CD8-positive, alpha-beta memory T cell (primary cell): ENCODE measurements at places on chromosomes 6 and 20. TPM values are rescaled to one million over a fixed set of nuclear protein-coding genes. Genes with fewer than 3 reads are reported as not detected.

DNA sequence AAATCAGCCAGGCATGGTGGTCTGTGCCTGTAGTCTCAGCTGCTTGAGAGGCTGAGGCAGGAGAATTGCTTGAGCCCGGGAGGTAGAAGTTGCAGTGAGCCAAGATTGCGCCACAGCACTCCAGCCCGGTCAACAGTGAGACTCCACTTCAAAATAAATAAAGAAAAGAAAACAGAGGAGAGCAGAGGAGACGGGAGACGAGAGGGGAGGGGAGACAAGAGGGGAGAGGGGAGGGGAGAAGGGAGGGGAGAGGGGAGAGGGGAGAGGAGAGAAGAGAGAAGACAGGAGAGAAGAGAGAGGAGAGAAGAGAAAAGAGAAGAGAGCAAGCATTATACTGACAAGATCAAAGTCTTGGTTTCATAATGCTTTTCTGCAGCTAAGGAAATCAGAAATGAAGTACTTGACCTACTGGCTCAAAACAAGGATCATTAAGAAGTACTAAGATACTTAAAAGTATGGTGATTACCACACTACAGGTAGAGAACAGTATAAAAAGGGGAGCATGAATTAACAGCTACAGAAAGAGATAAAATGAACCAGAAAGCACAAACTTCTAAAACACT lies 30.5 kb downstream of the FAM8A1 start:
- DNase-seq = no peak

- DNase-seq = no peak
Measured at GRCh38 chr20:36541227-36541767, at the start of gene MYL9. MYL9 (plus strand) TSS chr20:36541519; CDS start chr20:36544885, 3,366 bp downstream.

DNA sequence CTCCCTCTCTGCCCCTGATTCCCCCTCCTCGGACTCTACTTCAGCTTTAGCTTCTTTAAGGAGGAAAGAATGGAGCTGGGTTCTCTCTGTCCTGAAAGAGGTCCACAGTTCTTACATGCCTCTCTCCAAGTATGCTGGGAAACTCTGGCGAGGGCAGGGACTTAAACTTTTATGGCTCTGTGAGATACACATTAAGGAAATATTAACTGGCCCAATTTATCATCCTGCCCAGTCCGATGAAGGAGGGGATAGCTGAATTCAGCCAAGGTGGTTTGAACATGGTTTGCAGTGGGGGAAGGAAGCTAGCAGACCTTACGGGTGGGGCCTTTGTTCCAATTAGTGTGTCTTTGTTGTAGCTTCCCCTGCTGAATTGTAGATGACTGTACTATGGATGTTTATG lies 121.7 kb downstream of the EYA4 start:
- no peak for DNase-seq

GRCh38 chr6:161598896-161599295 lies 325.0 kb upstream of the AGPAT4 start:
- no peak for DNase-seq

DNA sequence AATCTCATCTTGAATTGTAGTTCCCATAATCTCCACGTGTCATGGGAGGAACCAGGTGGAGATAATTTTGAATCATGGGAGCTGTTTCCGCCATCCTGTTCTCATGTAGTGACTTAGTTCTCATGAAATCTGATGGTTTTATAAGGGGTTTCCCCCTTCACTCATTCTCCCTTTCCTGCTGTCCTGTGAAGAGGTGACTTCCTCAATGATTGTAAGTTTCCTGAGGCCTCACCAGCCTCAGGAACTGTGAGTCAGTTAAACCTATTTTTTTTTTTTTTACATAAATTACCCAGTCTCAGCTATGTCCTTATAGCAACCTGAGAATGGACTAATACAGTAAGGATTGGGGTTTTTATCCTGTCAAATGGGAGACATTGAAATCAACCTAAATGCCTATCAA lies 328.3 kb downstream of the TBC1D32 start:
- no peak for DNase-seq

DNA sequence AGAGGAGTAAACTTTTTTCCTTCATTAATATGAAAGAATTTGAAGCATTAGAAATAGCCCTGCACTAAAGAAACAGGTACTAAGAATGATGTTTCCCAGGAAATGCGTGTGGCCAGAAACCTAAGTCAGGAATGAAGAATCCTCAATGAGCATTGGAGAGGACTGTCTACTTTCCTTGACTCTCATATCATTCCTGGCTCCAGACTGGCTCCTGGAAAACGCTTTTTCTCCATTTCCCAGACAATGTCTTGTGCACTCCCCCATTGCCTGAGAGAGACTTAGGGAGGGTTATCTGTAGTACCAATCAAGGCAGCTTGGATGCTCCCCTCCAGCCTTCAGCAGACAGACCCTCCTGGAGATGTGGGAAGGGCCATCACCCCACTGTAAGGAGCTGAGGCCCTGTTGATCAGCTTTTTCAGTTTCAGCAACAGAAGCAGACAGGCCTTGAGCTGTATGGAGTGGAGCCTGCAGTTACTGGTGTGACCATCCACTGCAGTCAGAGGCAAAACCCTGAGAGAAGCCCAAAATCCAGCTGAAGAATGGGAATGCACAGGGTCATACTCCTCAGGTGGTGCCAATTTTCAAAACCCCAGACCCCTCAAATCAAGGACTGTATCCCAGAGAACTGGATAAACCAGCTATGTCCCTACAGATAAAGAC lies 127.3 kb upstream of the NT5E start:
- DNase-seq = no peak

DNA sequence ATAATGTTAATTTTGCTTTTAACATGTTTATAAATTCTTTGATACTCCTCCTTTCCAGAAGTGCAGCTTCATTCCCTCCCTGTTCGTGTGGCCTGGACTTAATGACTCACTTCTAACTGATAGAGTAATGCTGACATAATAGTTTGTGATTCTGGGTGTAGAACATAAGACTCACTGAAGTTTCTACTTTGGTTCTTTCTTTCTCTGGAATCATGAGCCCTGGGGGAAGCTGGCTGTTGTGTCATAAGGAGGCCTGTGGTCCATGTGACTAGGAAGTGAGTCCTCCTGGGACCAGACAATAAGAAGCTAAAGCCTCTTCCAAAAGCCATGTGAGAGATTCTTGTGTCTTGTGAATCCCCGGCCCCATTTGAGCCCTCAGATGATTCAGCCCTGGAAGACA lies 30.5 kb upstream of the HLA-G start:
- DNase-seq = no peak

DNA sequence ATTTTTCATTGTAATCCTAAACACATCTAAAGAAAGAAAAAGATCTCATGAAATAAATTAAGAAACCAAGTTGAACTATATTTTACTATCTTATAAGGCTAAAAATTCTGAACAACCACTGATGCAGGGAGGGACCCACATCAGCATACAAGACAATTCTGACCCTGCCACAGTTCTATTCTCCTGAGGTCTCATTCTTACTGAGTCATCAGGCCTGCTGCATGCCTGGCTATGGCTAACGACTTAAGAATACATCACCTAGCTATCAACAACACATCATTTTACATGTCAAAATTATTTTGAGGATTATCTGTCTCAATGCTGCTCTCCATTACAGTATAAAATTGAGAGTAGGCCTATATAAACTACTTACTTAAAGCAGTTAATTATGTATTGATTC lies 52.9 kb downstream of the FBXL4 start:
- no peak for DNase-seq

- no peak for DNase-seq
Measured at GRCh38 chr6:125154761-125155135, 1.2 kb downstream of the TPD52L1 start.

- DNase-seq = no peak
Measured at GRCh38 chr6:158026901-158027589, 45.4 kb downstream of the SYNJ2 start.

GRCh38 chr6:56327946-56328727 lies 80.8 kb upstream of the COL21A1 start:
- no peak for DNase-seq

Gene ARFGEF3
- polyA plus RNA-seq = not detected

Gene NFATC2
- 52.1 TPM for polyA plus RNA-seq

Gene GRIK2
- not detected for polyA plus RNA-seq

Gene FAXC
- polyA plus RNA-seq = not detected
